ENCODE measurements at places on chromosomes 12 and 14. TPM values are rescaled to one million over a fixed set of nuclear protein-coding genes. Genes with fewer than 3 reads are reported as not detected.

DNA sequence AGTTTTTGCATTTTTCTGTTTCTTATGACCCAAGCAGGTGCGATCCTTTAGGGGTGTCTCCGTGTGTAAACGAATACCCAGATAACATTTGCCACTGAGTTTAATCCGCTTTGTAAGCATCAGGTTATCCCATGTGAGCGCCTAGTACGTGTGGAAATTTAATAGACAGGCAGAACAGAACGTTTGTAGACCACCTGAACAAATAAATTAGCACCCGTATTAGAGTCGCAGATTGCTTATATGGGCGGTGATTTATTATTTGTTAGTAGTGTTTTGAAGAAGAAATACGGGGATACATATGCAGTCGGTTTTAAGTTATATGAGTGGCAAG, 325 bp downstream of the C12orf60 start:
- no peak for DNase-seq

GRCh38 chr12:66678338-66679275, at the start of gene GRIP1:
TSS of gene GRIP1 (minus strand) at chr12:66679076. CDS start at chr12:66678904, 172 bp downstream.
- DNase-seq: no peak

- no peak for DNase-seq
These were observed 28.0 kb upstream of the OSBPL8 start for GRCh38 chr12:76587428-76588178.

DNA sequence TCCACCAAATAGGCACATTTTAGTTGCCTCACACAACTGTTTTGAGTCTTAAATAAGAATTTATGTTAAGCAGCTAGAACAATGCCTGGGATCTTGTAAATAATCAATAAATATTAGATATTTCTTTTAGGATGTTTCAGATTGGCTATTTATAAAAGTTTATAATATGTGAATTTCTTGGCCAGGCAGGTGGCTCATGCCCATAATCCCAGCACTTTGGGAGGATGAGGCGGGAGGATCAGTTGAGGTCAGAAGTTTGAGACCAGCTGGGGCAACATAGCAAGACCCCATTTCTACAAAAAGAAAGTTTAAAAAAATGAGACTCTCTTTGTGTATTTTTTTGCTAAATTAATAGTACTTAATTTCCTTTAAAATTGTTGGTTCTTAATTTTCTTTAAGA, 21.8 kb downstream of the ARG2 start:
- no peak for DNase-seq

DNA sequence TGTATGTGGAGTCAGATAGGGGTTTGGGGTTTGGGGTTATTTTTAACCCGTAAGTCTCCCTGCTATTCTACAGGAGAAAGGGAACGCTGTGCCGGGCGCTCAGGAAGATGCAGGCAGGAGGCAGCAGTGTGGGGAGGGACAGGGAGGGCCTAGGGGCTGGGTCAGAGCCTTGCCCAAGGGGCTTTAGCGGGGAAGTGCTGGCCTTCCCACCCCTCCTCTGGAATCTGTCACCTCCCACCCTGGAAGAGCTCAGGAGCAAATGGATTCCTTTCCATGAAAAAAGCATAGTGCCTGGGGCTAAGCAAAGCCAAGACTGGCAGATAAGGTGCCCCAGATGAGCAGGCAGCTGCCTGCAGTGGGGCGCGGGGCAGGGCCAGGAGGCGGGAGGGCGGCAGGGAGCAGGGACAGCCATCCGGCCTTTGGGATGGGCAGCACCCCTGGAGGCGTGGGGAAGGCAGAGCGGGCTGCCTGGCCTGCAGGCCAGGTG, 7.3 kb upstream of the INF2 start:
- DNase-seq: peak; percentile 83

GRCh38 chr12:25101092-25101445, 93.9 kb downstream of the DNAI7 start:
- DNase-seq: no peak

- DNase-seq: no peak
These were observed 6.4 kb downstream of the LUM start for GRCh38 chr12:91104812-91105466.

DNA sequence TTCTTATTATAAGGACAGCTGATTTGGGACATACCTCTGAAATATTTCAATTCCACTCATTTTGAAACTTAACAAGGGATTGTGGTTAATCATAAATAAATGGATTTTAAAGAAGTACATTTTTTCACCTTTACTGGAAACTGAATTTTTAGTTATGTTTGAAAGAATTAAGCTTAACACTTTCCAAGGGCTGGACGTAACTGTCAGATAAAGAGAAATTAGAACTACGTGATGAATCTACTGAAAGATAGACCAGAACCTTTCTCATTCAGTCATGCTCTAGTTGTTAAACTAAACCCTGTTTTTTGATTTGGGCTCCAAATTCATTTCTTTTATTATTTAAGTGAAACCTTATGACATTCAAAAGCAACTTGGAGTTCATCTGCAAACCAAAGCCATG, 1892.1 kb upstream of the SEL1L start:
- no peak for DNase-seq

DNA sequence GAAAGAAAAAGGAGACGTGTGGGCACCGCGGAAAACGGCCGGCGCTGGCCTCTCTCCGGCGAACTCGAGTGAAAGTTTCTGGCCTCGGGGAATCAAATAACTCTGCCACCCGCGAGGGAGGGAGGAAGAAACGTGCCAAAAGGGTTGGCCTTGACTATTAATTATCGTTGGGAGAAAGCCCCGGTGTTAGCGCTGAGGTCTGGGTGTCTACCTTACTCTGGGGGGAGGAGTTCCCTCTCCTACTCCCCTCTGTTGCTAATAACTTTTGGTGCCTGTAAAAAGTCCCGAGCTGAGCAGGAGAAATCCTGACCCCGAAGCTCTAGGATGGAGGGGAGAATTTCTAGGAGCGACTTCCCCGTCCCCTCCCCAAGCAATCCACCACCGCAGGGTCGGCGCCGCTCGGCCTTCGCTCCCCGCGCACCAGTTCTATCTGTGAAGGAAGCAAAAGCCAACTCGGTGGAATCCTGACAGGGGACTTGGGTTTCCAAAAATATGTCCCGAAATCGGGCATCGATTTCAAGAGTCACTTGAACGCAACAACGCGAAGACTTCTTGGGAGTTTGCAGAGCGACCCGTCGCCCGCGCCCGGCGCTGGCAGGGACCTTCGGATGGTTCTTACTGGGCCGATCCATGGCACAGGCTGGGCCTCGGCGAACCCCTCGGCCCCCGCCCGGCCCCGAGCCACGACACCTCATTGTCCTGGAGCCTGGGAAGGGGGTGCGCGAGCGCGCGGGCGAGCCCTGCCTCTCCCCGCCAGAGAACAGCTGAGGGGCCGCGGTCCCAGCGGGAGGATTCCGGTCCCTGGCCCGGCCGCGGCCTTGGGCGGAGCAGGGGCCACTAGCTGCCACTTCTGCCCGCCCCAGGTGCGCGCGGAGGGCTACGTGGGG, 1.7 kb downstream of the OTX2 start:
- DNase-seq: no peak

DNA sequence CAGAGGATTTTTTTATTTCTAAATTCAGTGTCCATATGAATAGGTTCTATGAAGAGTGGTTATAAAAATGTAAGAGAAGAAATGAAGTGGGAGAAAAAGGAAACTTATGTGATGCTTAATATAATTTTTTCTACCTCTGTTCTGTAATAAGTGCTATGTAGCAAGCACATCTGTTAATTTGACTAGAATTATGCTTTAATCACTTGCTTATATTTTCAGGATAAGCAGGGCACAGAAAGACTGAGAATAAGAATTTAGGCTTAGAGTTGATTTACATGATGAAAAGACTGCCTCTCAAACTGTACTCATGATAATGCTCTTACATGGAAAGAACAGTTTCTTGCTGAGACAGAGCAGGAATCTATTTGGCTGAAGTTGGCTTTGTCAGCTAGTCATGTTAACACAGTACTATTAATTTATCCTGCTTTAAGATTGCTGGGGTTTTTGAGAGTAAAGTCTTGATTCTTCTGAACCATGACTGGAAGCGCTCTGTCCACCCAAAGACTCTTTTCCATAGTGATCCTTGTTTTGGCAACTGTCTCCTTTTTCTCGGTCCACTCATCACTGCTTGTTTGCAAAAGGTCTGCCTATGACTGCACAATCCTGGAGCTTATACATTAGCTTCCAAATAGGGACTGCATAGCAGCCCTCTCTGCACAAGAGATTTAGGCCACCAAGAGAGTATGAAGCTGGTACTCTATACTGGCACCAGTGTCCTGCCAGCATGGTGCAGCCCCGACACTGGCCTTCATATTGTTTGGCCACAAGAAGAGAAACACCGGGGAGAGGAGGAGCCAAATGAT, 98.8 kb downstream of the AKAP6 start:
- DNase-seq: no peak

DNA sequence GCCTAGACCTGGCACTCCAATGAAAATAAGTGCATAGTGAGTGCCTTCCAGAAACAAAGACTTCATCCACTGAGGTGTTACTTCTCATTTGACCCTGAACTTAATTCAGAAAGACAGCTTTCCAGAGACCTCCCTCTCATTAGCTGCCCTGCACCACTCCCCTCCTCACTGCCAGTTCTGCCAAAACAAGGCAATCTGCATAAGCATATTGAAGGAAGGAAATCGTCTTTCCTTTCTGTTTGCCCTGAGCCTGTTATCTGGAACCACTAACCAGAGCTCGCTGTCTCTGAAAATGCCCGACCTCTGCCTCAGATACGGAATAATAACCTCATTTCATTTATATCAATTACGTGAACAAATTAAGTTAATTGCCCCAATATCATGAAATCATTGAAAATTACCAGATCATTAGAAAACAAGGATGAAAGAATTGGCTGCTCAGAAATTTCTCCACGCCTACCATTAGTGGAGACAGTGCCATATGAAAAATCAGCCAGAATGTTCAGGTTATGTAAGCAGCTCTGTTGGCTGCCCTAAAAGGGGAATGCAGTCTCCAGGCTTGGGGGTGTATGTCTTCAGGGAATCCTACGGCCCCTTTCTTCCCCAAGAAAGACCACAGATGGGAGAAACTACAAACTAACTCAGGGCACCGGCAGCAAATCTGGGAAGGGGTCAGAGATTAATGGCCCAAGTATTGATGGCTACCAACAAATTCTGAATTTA, 149.9 kb upstream of the FKBP4 start:
- DNase-seq: no peak

DNA sequence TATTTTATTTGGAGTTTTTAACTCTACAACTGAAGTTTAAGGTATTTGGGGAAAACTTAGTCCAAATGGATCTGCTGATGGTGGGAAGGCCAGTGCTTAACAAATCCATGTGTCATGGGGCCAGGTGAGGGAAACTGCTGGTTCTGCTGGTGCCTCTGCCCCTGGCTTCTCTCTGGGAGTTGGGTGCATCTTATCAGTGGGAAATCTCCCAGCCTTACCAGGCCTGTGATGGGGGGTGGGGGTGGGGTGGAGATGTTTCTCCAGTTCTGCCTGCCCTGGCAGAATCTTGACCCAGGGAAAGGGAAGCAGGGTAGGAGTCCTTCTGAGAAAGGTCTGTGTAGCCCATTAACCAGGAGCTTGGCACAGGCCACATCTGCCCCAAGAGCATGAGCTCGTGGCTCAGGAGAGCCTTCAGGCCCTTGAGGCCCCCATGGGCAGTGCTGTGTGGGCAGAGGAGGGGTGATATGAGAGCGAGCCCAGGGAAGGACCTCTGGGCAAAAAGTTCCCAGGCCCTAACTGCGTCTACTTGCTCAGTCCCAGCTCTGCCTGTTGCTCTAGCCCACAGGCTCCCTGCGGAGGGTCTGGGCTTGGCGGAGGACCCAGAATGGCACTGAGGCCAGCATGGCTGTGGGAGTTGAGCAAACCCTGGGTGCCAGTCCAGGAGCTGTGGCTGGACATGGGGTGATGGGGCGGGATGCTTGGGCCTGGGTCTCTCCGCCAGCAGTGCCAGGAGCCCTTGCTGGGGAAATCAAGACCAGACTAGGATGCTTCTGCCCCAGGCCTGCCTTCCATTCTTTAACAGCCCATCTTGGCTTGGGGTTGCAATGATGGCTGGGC, 18.2 kb downstream of the VASH1 start:
- no peak for DNase-seq

- no peak for DNase-seq
These were observed 71.7 kb downstream of the TESC start for GRCh38 chr12:117027251-117028086.

DNA sequence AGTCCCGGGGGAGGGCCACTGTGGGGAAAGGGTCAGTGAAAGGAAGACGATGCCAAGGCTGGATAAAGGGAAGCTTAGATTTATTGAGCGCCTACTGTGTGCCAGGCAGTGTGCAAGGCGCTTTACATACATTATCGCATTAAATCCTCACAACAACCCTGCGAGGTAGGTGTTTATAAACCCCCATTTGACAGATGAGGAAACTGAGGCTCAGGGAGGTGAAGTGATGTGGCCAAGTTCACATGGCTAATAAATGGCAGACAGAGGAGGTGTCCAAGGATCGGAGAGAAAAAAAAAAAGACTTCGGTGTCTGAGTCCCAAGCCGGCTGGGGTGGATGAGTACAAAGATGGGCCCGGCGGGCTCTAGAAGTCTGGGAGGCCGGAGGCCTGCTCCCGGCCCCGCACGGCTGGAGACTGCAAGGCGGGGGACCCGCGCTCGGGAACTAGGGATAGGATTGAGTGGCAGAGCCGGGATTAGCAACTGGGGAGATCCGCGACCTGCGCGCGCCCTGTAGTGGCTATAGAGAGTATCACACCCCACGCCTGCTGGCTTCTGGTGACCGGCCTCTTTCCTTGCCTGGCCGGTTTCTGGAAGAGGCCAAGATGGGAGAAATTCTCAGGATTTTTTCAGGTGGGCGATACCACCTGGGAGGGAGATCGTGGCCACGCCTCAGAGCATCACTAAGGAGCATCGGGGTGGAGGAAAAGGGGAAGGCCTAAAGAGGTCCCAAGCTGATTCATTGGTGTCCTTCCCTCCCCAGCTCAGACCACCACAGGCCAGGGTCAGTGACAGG, 3.9 kb downstream of the DDN start:
- peak; percentile 100 for DNase-seq

- no peak for DNase-seq
These were observed 371.8 kb downstream of the ADAMTS20 start for GRCh38 chr12:43180242-43180641.

DNA sequence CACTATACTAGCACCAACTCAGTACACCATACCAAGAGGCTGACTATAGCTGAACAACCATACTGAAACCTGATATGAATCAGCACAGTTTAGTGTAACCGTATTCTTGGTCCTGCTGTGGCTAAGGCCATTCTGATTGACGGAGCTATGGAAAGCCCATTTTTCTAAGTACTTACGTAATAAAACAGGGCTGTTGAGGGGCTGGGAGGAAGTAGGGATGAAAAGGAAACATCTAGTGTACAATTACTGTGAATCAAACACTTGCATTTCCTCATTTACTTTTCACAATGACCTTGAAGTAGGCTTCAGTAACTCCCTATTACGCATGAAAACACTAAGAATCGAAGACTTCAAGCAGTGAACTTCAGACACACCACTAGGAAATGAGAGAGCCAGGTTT, 198.2 kb downstream of the BTG1 start:
- DNase-seq: no peak

The IAPP gene
- not detected for total RNA-seq

The IL23A gene
- total RNA-seq: not detected

The CLEC9A gene
- total RNA-seq: not detected

The SLC6A15 gene
- under 0.01 TPM for total RNA-seq

The ADAMTS20 gene
- not detected for total RNA-seq

The RPL10L gene
- not detected for total RNA-seq

The SYNDIG1L gene
- total RNA-seq: not detected

The SRRM4 gene
- total RNA-seq: not detected

The EGLN3 gene
- 0.29 TPM for total RNA-seq

The SLC25A47 gene
- not detected for total RNA-seq

The GLIPR1L1 gene
- not detected for total RNA-seq
